ENCODE measurements at places on chromosomes 5 and 9.

GRCh38 chr9:136095070-136096058 is at the start of gene NACC2:
Gene NACC2 (minus strand): TSS chr9:136095289. CDS start chr9:136050521, 44,768 bp downstream.
- DNase-seq = no peak

DNA sequence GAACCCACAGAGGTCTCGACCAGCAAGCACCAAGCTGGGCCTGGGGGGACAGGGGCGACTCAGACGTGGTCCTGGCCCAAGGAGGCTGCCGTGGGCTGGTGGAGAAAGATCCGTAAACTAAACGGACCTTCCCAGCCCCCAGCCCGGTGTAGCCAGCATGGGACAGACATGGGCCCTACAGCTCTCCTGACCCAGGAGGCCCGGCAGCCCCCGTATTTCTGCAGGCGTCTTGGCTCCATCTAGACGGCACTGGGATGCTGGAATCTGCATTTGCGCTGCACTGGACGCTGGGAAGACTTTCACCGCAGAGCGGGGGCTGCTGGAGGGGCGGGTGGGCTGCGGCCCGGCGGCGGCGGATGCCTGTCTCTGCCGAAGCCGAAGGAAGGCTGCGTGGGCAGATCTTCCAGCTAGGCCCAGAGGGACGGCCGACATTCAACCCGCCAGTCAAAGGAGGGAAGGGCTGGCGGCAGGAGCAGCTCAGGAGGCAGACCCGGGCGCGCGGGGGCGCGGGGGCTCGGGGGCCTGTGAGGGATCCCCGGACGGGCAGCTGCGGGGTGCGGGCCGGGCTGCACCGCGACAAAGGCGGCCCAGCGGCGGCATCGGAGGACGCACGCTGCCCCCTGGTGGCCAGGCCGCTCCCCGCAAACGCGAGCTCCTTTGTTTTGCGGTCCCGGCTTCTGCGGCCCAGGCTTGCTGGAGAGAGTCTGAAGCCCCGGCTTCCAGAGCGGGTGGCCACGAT is 266.2 kb downstream of the NSG2 start:
- no peak for DNase-seq

GRCh38 chr5:158538506-158539074 is 561.1 kb downstream of the EBF1 start:
- DNase-seq = no peak

DNA sequence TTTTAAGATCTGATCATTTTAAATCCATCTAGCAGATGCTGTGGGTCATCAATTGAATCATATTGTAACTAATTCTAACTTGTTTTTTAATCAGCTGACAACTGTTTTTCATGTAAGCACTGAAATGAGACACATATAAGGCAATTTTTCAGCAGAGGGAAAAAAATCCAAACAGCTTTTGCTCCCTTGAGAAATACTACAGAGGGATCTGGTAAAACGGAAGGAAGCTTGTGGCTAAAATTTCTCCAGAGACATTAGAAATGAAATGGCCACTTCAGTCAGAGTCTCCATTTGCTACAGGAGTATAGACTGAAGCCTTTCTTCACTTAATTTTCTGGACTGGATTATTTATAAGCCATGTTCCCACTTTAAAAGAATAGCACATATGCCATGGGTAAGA is 385.9 kb downstream of the MAN2A1 start:
- DNase-seq = no peak

DNA sequence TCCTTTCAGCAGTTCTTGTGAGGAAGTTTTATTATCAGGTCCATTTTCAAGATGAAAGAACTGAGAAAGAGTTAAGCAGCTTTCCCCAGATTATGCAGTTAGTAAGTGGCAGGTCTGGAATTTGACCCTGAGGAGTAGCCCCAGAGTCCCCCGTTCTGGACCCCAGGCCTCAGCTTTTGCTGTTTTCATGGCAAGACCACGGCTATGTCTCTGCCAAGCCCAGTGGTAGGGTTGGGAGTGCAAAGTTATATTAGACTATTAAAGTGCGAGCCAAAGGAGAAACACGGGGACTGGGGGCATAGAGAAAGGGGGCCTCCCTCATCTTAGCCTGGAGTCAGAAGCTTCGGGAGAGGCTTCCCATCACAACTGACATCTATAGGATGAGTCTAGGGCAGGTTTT is 19.3 kb upstream of the ORM1 start:
- DNase-seq = no peak

All from kidney epithelial cell (primary cell).